ENCODE measurements at places on chromosomes 5 and 9.

DNA sequence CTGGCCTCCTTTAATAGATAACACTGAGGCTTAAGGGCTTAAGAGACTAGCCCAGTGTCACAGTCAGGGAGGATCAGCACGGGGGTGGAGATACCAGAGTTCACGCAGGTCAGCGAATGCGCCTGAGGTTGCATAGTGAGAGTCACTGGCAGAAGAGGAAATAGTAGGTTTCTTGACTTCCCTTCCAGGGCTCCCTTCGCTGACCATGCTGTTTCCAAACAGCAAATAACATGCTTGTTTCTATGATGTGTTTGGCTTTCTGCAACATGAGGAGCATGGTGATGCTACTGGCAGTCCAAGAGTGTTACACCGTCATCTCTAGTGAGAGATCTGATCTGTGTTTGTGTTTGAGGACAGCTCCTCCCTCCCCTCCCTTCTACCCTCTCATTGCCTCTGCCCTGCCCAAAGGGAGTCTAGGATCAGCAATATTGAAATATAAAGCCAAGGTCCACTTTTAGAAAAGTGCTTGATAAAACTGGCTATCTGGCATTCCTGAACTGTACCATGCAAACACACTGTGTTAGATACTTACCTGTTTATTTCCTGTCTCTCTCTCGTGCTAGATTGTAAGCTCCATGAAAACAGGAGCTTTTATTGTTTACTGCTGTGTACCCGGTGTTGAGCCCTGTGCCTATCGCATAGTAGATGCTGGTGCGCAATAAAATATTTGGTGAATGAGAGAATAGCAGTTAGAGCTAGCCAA is 12.3 kb downstream of the TLE4 start:
- DNase-seq: peak; percentile 37

DNA sequence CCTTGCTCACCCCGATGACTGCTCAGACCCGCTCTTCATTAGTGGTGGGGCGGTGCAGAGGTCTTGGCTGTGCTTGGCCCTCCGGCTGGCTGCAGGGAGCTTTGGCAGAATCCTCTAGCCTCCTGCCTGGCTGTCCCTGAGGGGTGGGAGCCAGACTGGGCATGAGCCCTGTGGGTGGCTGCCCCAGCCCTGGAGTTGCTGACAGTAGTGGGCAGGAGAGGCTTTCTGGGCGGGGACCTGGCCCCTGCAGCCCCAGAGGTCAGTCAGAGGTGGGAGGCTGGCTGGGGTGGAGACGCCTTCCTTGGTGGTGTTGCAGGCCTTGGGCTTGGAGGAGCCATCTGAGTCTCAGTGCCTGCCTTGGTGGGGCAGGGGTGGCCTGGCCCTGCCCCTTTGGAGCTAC is 146.0 kb downstream of the RXRA start:
- DNase-seq: no peak

DNA sequence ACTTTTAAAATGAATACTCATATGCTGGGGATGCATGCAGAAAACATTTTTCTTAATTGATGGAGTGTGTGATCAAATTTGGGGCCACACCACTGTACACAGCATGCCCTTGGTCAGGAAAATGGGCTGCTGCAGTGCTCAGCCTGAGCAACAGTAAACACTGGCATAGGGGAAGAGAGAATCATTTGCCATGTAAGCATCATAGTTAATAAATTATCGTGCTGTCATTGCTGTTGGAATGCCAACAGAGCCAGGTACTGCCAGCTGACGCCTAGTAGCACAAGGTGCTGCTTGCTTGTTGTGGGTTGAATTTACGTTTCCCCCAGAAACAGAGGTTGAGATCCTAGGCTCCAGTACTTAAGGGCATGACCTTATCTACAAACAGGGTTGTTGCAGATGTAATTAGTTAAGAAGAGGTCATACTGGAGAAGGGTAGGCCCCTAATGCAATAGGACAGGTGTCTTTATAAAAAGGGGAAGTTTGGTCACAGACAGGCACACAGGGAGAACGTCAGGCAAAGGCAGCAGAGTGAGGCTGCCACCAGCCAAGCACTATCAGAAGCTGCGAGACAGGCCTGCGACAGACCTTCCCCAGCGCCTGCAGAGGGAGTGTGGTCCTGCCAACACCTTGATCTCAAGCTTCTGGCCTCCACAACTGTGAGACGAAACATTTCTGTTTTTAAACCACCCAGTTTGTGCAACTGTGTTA is 25.3 kb downstream of the DAP start:
- DNase-seq: no peak

DNA sequence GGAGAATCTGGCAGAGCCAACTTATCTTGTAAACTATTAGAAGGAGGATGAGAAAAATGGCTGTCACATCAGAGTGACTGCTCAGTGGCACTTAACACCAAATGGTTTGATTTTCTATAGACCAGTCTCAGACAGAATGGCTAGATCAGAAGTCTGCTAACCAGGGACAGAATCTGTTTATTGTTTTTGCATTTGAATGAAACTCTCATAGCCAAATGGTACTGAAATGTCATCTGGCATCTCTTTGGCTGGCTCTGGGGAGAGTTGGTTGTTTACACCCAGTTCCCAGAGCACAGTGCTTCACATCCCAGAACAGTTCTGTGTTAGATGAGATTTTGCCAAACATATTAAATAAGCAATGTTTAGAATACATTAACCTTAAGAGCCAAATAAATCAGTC is 106.6 kb upstream of the HMHB1 start:
- DNase-seq: no peak

DNA sequence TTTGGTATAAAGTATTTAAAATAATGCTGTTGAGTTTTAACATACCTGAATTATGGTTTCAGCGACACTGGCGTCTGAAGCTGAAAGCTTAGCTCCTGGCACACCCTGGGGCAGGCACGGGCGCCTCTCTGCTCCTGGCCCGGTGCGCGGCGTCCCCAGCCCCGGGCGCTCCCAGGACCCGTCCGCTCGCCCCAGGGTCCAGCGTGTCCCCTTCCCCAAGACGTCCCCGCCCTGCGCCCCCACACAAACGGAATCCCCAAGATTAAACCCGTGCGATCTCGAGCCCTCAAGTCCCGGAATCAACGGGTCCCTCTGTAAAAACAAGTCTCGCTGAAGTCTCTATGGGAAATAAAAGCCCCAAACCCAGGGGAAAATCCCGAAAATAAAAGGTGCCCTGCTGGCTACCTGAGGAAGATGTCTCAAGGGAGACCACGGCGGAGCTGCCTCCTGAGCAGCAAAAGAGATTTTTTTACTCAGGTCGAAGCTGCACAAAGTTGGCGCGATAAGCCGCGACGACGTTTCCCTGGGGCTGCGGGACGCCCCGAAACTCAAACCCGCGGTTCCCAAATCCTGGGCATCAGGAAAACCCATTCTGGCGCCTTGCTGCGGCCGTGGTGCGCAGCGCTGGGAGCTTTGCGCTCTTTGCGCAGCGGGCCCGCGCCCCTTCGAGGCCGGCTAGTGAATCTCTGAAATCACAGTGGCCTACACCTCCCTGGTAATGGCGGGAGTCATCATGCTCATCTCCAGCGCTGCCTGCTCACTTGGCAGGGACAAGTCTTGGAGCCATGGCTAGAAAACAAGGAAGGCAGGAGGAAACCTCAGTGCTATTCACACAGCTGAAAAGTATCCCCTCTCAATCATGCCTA is 6.3 kb upstream of the IFNA8 start:
- DNase-seq: peak; percentile 3

- DNase-seq: no peak
These were observed 13.1 kb upstream of the STXBP1 start for GRCh38 chr9:127598839-127599549.

All from CD4-positive, alpha-beta T cell treated with Interleukin-6 for 4 hours (primary cell).